GOT3 (cell line): ENCODE measurements at places on chromosomes 3 and 15.

DNA sequence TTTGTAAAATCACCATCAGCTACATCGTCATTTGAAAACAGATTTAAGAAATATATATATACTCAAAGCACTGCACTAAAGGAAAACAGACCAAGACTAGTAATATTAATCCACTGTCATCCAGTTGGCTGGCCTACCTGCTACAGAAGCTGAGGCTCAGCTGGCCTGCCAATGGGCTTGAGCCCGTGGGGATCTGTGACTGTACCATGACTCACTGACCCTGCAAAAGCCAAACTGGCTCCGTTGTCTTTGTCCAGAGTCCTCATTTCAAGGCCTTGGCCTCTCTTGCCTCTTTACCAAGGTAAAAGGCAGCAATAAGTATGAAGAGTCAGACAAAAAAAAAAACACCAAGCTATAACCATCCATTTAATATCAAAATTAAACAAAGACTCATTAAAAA, 463.5 kb upstream of the RASGRP1 start:
- DNase-seq: no peak

DNA sequence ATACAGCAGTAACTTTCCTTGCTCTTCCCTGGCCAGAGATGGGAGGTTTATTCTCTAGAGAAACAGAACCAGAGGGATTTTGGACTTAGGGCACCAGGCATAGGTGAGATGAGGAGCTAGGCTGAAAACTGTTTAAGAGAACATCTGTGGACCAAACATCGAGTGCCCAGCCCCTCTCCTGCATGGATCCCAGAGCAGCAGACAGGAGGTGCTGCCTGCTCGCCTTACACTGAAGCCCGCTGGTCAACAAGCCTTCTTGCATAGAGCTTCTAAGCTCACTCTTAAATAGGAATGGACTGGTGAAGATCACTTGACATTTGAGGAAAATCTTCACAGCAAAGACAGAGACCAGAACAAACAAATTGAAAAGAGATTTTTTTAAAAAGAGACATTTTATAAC, 41.2 kb downstream of the PARP15 start:
- no peak for DNase-seq

GRCh38 chr3:189277711-189278110, 105.9 kb downstream of the TPRG1 start:
- DNase-seq: no peak

- DNase-seq: no peak
These were observed 28.9 kb upstream of the LPP start for GRCh38 chr3:188125076-188125475.

GRCh38 chr3:63912768-63913588, 795 bp upstream of the SCAANT1 start:
- no peak for DNase-seq

GRCh38 chr3:14587740-14588360, 47.7 kb upstream of the GRIP2 start:
- DNase-seq: no peak
